Activated CD4-positive, alpha-beta memory T cell treated with anti-CD3 and anti-CD28 coated beads, Interleukin-2, amount 10 ng/mL, durations not matched to agents 7 days and 5 days (primary cell): ENCODE measurements at places on chromosomes 5 and 9. TPM values are rescaled to one million over a fixed set of nuclear protein-coding genes. Genes with fewer than 3 reads are reported as not detected.

DNA sequence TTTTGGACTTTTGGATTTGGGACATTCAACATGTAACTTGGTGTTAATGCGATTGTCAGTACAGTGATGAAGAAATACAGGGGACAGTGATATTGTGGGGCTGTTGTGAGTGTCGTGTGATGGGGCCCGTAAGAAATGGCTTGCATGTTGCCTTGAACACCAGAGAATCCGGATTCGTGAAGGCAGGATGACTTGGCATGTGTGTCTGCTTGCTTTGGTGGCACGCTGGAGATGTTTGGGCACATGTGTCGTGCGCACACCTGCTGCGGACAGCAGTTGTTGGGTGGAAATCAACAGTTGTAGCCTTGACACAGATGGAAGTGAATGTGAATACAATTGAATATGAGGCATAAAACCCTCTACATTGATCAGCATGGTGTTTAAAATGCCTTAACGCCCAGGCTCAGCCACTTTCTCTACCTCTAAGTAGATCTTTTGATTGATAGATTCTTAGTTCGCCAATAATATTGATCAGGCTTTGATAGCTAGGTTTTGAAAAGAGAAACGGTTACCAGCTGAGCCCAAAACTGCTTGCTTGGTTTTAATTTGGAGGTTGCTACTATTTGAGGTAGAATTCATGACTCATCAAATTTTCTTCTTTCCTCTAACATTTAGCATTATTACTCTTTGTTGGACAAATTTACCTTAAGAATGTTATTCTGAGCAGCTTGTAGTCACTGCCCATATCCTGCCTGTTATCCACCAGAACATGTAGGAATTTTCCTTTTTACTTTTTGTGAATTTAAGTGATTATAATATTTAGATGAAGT lies 94.4 kb downstream of the TRIO start:
- DNase-seq, result no peak

Gene CDH6
- not detected for total RNA-seq

Gene CCDC183
- 0.96 TPM for total RNA-seq

- no peak for DNase-seq
Observed at GRCh38 chr9:78828521-78828920, 531.6 kb downstream of the PSAT1 start.

Gene PIP5KL1
- 1.5 TPM for total RNA-seq

Gene C7
- total RNA-seq, result not detected

- no peak for DNase-seq
Observed at GRCh38 chr5:107217721-107218130, 453.0 kb downstream of the EFNA5 start.

DNA sequence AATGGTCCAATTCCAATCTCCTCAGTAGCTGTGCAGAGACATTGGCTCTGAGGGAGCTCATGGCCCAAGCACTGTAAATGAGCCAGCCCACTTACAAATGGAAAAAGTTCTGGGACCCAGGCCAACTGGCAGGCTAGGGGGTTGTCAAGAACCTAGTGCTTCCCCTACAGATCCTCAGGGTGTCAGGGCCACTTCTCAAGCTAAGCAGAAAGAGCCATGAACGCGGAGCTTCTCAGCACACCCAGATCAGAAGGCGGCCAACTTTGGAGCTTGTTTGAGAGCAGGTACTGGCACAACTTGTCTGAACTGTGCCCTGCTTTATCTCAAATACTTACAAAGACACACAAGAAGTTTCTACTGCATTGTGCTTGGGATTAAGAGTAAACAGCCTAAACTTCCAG lies 17.5 kb downstream of the TLE1 start:
- no peak for DNase-seq

Gene POLR3G
- total RNA-seq, result 2.8 TPM

Gene SHOC1
- total RNA-seq, result not detected
